ENCODE measurements at places on chromosomes 6 and 20.

- no peak for DNase-seq
Observed at GRCh38 chr6:54695815-54696214, 150.8 kb upstream of the FAM83B start.

DNA sequence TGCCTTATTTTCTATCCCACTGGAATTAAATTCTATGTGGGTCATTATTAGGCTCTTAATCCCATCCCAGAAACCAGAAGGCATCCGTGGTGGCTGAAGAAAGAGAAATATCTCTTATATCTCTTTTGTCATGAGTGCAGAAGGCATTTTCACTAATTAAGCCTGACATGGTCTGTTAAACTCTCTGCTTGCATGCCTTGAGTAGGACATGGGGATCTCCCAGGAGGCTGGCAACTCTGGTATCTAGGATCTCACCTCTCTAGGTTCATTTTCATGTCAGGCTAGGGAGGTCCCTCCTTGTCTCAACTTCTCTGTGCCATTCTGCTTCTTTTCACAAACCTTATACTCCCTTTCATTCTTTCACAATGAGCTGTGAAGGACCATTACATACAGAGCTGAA, 25.3 kb upstream of the GPR63 start:
- no peak for DNase-seq

DNA sequence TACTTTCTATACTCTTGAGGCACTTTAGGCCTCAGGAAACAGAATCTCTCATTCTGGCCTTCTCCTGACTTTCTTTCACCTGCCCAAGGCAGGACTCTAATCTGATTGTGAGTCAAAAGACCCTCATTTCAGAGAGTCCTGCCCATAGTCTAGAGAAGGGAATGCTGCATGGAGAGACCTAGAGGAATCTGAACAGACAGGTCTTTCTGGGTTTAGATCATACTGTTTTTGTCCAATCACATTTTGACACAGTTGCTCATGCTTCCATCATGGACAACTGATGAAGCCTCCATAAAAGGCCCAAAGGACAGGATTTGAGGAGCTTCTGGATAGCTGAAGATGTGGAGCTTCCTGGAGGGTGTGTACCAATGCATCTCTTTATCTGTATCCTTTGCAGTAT, 48.1 kb upstream of the BTBD3 start:
- DNase-seq = no peak

- DNase-seq = no peak
Observed at GRCh38 chr6:76416821-76417605, 344.6 kb upstream of the IMPG1 start.

GRCh38 chr20:2053615-2054014, 48.0 kb upstream of the STK35 start:
- DNase-seq = no peak

GRCh38 chr6:132764370-132764769, 6.7 kb upstream of the VNN2 start:
- peak; percentile 17 for DNase-seq

GRCh38 chr6:150427037-150427602, 58.3 kb downstream of the IYD start:
- DNase-seq = no peak

DNA sequence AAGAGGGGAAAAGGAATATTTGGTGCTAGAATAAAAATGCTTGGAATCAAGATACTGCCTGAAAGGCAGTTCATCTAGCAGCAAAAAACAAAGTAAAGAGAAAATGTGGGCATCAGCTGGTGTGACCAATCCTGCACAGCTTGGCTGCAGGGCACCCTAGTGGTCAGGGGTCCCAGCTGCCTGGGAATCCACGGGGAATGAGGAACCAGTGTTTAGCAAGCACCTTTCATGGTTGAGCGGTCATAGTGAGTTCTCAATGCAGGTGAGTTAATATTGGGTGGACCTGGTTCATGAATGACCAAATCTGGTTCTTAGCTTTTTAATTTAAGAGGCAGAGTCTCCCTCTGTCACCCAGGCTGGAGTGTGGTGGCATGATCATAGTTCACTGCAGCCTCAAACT, 53.3 kb downstream of the CAP2 start:
- DNase-seq = no peak

GRCh38 chr20:10105046-10105445, 70.3 kb downstream of the ANKEF1 start:
- no peak for DNase-seq

- DNase-seq = no peak
Observed at GRCh38 chr20:38843346-38843745, 37.8 kb downstream of the PPP1R16B start.

All from pons (tissue), 1 donor.